ENCODE measurements at places on chromosomes 4 and X. TPM values are rescaled to one million over a fixed set of nuclear protein-coding genes. Genes with fewer than 3 reads are reported as not detected.

DNA sequence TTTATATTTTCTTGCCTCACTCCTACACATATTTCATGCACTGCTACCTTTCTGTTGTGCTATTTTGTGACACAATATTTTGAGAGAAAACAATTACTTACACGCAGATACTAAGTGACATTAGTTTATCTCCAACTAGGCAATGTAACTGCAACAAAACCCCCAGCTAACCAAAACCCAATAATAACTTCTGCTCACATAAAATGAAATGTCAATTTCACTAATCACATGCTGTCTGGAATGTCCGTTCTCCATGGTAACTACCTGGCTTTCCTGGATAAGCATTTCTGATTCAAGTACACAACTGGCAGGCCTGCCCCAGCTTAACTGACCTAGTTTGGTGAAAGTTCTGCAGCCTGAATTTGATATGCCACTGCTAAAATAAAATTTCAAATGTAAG is 313.5 kb downstream of the TMA16 start:
- DNase-seq = no peak

- DNase-seq = no peak
These were observed 252.5 kb downstream of the DTHD1 start for GRCh38 chr4:36533944-36534343.

The NXF2 gene
- not detected for polyA plus RNA-seq

- no peak for DNase-seq
These were observed 142.4 kb upstream of the FGF13 start for GRCh38 chrX:138853936-138854335.
